CD8-positive, alpha-beta T cell (primary cell): ENCODE measurements at places on chromosomes 3 and 15.
A peak's percentile ranks its signal among the peaks of the same experiment; 100 is the strongest.

GRCh38 chr3:125042725-125043406, 12.9 kb downstream of the HEG1 start:
- DNase-seq = no peak

GRCh38 chr3:27728195-27729087, 6.3 kb upstream of the EOMES start:
- no peak for DNase-seq

DNA sequence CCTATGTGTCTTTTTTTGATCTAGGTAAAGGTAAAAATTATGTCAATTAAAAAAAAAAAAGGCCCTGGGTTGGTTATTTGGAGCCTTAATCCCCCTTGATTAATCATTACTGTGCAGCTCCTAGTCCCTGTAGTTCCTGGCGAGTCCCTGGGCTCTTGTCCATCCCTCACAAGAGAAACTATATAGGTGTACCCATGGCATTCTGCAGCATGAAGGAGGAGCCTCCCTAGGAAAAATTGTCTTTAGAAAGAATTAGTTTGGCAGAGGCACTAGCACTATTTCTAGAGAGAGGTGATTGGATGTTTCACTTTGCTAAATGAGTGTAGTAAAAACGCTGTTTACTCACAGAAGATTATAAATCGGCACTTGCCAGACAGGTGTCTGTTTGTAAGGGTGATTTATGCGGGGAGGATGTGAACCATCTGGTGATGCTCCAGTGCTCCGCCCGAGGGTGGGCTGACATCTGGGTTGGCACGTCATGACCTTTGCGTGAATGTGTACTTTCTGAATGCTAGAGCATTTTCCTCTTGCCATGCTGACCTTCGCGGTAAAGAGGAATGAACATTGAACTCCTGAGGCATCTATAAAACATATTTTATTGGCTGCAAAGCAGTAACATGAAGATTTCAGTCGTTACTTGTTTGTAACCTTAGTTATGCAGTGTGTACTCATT, 12.6 kb downstream of the PLCL2 start:
- DNase-seq = peak; percentile 71

- DNase-seq = no peak
Observed at GRCh38 chr15:67945951-67946700, 106.3 kb upstream of the RNU6-1 start.
